Right lung (tissue), 10 donors: ENCODE measurements at places on chromosomes 1 and 21.

DNA sequence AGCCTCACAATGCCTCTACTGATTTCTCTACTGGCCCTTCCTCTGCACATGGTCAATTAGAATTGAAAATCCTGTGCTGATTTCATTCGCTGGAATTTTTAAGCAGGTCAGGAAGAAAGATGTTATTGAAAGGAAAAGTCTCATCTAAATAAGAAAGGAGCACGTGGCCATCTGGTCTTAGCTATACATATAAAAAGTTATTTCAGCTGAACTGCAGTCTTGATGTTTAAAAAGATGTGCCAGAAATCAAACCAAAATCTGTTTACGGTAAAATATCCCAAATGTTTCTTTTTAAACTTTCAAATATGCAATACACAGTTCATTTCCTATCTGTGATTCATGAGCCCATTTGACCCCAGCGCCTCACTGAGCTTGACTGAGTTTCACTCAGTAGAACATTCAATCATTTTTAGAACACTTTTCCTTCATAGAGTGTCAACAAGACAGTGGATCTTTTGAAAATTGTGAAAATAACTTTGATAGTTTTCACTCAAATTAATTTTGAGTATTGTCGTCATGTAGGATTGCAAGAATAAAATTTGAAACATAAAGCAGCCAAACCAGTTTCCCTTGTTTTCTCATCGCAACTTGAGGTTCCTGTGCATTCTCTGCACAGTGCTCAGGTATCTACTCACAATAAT, 293.6 kb downstream of the PTPRC start:
- DNase-seq = no peak

GRCh38 chr1:14138687-14139086, 438.7 kb downstream of the PRDM2 start:
- no peak for DNase-seq

DNA sequence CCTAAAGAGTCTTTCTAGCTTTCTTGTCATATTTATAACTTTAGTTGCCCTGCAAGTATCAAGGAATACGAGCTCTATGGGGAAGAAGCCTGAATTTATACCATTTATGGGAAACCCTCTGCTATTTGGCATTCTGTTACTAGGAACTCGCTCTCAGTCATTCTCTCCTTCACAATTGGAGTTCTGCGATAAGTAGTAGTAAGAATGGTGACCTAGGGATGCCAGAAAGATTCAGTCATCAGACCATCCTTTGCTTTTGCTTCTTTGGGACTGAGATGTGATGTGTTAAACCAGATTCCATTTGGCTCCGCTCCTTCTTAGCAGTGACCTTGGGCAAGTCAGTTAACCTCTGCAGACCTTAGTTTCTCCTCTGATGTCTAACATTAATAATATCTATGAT, 256.5 kb downstream of the FGGY start:
- no peak for DNase-seq

- DNase-seq = no peak
Measured at GRCh38 chr1:42731585-42731984, 8.5 kb downstream of the CLDN19 start.

- no peak for DNase-seq
Measured at GRCh38 chr1:31961536-31961935, 23.4 kb upstream of the PTP4A2 start.

GRCh38 chr1:79859212-79859948, 852.9 kb upstream of the ADGRL4 start:
- DNase-seq = no peak

GRCh38 chr1:20478057-20478635, 7.9 kb downstream of the CAMK2N1 start:
- no peak for DNase-seq

DNA sequence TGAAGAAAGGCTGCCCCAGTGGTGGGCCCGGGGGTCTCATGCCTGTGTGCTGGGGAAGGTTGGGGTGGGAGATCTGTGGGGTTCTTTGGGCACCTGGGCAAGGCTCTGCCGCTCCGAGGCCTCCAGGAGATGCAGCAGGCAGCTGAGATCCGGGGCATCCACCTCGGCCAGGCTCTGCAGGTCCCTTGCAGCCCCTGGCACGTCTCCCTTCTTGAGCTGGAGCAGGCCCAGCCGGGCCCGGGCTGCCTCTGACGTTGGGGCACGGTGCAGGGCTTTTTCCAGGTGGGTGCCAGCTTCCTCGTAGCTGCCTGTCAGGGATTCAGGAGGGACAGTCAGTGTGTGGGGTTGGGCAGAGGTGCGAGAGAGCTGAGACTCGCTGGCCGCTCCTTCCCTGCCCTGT, 11.4 kb upstream of the MMEL1 start:
- DNase-seq = no peak

- no peak for DNase-seq
Measured at GRCh38 chr1:36673202-36673601, 190.5 kb upstream of the CSF3R start.

DNA sequence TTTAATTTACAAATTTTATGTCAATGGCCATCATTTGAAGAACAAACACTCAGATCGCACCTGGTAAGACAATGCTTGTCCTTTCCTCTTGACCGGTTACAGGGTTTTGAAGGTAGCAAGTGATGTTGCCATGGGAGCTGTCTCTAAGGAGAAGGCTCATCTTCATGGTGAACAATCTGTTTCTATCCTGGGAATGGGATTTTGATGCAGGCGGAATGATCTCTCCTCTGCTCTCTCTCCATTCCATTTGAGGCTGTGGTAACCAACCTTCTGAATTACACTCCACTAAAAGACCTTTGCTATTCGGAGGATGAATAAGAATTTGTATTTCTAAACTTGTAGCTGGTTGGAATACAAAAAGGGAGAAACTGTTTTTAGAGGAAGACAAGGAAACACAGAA, 57.9 kb upstream of the SLC5A9 start:
- no peak for DNase-seq
